ENCODE measurements at places on chromosomes 11 and 22.

DNA sequence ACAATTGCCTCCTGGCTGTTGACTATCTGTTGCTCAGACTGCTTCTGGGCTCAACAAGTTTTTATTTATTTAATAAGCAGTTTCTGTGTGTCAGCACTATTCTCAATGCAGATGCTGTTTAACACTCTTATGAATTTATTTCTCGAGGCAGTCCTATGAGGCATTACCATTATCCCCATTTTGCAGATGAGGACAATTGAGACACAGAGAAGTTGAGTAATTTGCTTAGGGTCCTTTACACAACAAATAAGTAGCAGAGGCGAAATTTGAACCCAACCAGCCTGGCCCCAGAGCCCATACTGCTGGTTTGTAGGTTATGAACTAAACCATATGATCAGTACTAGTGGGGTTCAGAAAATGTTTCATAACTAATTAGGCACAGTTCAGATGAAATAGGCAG, 58.7 kb downstream of the APIP start:
- DNase-seq: no peak

DNA sequence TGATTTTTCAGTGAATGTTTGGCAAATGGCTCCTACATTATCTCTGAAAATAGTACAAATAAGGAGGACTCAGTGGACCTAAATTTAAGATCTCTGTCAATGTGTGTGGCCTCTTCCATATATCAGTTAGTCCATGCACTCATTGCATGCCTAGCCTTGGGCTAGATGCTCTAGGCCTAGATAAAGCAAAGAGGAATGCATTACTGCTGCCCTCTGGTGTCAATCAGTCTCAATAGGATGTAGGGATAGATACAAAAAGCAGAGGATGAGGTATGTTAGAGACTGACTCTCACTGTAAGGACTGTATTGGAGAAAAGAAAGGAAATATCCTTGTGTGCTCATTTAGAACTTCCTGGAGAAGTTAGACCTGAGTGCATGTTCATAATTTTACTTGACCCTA, 42.0 kb downstream of the MS4A2 start:
- DNase-seq: peak; percentile 9

DNA sequence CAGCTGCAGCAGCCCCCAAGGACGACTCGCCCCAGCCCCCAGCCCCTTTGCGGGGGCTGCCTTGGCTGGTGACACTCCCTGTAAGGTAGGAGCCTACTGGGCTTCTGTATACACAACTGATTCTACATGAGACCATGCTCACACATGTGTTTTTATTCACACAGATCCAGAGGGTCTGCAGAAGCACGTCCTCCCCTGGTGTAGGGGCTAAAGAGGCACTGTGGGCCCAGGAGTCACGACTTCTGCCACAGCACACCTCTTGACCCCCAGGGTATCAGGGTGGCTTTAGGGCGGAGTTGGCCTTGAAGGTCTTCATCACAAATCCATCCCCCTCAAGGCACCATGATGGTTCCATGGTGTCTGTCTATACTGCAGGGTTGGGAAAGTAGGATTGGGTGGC, 931.2 kb downstream of the TBC1D22A start:
- no peak for DNase-seq

DNA sequence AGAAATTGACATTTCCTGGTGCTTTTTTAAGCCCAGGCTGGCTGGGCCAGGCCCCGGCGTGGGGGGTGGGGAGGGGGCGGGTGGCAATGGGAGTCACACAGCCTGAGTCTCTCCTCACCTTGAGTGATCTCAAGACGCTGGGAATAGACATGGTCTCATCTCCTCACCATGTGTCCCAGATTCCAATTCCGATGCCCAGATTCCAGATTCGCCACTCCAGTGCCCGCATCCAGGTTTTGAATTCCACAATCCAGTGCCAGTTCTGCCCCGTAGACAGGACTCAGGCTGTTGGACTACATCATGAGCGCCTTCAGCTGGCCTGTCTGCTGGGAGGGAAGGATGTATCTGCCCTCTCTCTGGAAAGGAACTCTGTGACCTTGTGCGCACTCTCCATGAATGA, 19.1 kb downstream of the KCNC1 start:
- no peak for DNase-seq

- no peak for DNase-seq
These were observed 34.4 kb downstream of the LRRC32 start for GRCh38 chr11:76635991-76636738.

GRCh38 chr22:30390974-30391691, 3.9 kb upstream of the RNF215 start:
- DNase-seq: peak; percentile 58

DNA sequence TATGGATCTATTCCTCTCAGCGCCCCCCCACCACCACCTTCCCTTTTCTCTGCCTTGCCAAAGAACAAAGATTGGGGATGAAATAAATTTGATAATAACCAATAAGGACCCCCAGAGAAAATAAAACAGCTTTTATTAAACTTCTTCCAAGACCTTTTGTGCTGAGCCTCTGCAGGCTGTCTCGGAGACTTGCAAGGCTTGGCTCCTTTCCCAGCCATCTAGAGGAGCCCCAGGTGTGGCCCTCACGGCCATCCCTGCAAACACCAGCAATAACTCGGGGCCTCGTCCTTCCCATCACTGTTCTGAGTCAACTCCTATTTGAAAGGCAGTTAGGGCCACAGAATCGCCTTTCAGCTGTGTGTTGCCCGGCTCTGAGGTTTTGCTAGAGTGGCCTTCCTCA, 51.2 kb upstream of the LMO1 start:
- DNase-seq: no peak

DNA sequence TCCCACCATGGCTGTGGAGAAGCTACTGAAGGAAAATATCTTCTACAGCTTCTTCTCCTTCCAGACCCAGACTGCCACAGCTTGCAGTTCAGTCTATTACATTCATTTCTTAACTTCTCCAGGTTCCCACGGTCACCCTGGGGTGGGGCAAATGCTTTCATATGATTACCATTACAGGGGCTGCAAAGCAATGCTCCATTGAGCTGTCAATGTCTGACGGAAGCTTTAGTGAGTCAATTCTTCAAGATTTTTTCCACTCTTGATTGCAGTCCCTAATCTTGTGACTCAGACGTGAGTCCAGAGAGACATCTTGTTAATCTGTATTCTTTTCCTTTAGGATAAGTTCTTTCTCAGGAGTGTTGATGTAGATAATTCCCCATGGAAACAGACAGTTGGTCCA, 233.4 kb upstream of the DDI1 start:
- peak; percentile 25 for DNase-seq

GRCh38 chr11:45205978-45206377, 59.5 kb downstream of the PRDM11 start:
- DNase-seq: no peak

- peak; percentile 47 for DNase-seq
These were observed 1.4 kb downstream of the CCDC73 start for GRCh38 chr11:32792948-32793475.

GRCh38 chr22:27197618-27198017, 540.2 kb downstream of the MIAT start:
- no peak for DNase-seq

DNA sequence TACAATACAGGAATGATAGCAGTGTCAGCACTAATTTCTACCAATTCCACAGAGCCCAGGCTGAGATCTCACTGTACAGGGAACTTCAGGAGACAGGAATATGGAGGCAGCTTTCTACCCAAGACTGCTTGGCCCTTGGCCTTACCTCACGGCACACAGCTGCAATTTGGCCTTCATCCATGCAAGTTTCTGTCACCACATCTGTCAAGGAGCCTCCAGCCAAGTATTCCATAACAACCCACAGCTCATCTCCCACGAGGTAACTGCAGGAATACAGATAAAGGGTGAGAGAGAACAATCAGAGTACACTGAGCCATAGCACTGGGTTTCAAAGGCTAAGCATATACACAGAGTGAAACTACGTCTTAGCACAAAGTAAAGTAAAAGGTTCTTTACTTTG, 39.0 kb upstream of the GDPD4 start:
- DNase-seq: no peak

GRCh38 chr11:92330114-92330513, 105.5 kb downstream of the FAT3 start:
- no peak for DNase-seq

DNA sequence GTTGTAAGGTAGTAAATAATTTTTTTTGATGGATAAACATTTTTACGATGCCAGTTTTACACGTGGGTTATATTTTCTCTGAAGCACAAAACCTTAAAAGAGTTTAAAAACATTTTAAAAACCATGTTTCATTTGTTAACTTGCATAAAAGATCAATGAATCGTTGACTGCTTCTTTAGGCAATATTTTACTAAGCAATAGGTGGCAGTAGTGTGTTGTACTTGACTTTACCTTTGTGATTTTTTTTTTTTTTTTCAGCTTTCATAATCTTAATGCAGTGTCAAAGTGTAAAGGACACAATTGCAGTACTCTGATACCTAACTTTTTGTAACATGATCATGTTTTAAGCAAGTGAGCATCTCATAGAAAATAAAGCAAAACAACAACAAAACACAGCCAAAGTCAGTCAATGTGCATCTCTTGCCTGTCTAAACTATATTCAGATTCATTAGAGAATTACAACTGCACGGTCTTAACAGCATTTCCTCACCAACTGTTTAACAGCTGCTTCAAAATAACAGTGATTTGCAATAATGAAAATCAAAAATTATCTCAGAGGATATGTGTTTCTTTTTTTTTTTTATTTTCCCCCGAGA, 27.7 kb downstream of the DNAJC24 start:
- peak; percentile 26 for DNase-seq

DNA sequence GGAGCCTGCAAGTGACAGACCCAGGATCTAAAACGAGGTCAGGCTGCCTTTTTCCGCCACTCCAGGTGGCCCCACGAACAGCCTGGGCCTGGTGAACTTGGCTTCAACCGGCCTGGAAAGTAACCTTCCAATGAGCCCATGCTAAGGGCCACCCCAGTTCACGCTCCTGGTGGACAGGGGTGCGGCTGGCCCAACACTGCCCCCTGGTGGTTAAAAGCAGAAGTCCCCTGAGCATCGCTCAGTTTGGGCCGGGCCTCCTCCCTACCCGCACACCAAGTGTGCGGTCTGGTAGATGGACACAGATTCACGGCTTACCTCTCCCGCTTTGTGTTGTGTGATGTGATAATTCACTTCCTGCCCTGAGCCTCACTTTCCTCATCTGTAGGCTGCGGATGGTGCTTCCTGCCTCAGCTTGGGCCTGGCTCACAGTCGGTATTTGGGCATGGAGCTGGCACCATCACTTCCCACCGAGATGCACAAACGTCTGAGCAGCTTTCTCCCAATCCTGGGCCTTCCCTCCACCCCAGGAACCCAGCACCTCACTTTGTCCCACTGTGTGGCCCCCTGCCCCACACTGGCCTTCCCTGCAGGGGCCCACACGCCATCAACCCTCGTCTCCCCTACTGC, 13.7 kb upstream of the SEC14L3 start:
- peak; percentile 97 for DNase-seq

GRCh38 chr11:117145393-117145761, 1.3 kb downstream of the PAFAH1B2 start:
- peak; percentile 58 for DNase-seq
